ENCODE measurements at places on chromosomes 2 and 18. TPM values are rescaled to one million over a fixed set of nuclear protein-coding genes. Genes with fewer than 3 reads are reported as not detected.

DNA sequence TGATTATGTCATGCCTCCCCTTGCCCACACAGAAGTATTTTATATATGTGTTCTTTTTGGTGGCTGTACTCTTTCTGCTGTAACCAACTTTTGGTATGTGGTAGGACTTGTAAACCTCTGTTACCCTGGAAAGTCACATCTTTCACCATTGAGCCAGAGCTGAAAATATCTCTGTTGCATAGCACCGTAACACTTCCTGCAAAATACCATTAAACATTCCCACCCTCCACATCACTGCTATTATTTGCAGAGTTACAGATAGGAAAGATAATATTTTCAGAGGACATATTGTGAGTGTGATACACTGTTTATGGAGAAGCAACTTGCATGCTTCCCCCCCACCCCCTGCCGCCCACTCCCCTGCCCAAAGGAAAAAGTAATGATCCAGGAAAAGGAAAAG, 44.8 kb downstream of the CAB39 start:
- DNase-seq, result peak; percentile 64

Gene ATP5F1A
- 609 TPM for total RNA-seq

Gene FTCDNL1
- total RNA-seq, result 1.5 TPM

- no peak for DNase-seq
Observed at GRCh38 chr2:143123911-143124310, 5.3 kb upstream of the ARHGAP15 start.

Gene TMEFF2
- total RNA-seq, result 4.7 TPM

DNA sequence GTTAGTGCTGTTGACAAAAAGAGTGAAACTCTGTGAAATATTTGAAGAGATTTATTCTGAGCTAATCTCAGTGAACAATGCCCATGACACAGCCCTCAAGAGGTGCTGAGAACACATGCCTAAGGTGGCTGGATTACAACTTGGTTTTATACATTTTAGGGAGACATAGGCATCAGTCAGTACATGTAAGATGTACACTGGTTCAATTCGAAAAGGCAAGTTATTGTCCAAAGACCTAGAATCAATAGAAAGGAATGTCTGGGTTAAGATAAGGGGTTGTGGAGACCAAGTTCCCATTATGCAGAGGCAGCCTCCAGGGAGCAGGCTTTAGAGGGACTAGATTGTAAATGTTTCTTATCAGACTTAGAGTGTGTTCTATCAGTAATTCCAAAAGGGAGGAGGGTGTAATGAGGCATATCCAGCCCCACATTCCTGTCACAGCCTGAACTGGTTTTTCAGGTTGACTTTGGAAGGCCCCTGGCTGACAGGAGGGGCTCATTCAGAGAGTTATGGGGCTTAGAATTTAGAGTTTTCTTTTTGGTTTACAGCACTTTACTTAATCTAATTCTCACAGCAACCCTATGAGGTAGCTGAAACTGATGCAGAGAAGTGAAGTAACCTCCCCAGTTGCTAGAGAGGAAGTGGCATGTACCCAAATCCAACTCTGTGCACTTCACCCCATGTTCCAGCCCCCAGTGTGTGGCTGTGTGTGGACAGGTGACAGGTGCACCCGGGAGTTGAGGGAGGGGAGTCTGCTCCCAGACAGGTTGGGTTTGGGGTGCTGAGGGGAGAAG, 28.3 kb upstream of the ASAP2 start:
- DNase-seq, result peak; percentile 69

DNA sequence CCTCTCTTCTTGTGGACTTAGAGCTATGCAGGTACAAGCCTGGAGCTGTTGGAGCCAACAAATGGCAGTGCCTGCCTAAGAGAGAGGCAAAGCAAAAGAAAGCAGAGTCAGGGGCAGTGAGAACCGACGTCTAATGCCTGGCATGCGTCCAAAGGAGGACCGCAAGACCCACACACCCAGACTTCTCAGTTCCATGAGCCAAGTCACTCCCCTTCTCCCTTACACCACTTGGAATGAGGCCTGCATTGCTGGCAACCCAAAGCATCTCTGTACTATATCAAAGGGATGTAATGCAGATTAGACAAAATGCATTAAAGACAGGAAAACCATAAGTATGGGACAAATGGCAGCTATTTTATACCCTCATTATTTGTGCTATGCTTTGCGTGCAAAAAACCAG, 49.9 kb upstream of the RNU4ATAC start:
- DNase-seq, result peak; percentile 98

DNA sequence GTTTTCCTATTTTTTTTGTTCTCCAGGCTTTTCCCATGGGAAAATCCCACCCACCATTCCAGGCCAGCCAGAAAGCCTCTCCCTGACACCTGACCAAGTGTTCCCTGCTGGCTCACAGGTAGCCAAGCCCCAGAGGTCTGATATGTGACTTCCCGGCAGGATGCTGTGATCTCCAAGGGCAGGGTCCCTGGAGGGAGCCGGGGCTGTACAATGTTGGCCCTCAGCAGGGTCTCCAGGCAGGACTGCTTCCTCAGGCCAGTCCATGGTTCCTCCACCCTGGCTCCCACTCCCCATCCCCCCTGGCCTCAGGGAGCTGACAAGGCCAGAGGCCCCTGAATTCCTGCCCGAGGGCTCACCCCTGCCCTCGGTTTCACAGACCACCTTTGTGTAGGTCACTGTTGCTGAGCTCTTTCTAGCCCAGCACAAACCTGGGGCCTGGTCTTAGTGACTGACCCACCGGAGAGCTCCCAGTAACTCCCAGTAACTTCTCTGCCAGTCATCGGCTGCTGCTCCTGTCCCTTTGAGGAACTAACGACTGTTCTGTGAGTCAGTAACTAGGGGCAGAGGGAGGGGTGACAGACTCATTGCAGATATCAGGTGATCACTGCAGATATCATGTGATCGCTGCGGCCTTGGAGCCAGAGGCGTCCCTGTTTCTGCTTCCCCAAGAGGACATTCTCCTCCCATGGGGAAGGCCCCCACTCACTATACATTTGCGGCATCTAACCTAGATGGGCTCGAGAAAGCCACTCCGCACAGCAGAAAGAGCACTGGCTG, 38.7 kb downstream of the SDC1 start:
- DNase-seq, result peak; percentile 27

Gene ANKRD62
- total RNA-seq, result not detected

GRCh38 chr2:13156916-13157315, 440.2 kb downstream of the TRIB2 start:
- no peak for DNase-seq

- no peak for DNase-seq
Observed at GRCh38 chr2:216508229-216508628, 9.6 kb downstream of the RPL37A start.

- DNase-seq, result no peak
Observed at GRCh38 chr2:11944311-11944710, 197.9 kb downstream of the LPIN1 start.

GRCh38 chr2:206092297-206092696, 6.3 kb upstream of the INO80D start:
- DNase-seq, result no peak

Gene IL1B
- not detected for total RNA-seq

Gene KCNK3
- total RNA-seq, result not detected

DNA sequence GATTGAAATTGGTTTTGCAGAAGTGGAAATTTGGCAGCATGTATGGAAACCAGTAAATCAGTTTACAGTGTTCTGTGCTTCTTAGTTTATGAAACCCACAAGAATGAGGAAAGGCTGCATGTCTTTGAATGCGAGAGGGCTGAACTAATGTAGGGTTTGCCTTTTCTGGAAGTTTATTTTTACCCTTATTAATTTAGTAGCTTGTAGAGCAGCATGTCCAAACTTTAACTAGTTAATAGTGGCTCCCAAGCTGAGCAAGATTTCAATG, 50.4 kb downstream of the LDLRAD4 start:
- peak; percentile 2 for DNase-seq

DNA sequence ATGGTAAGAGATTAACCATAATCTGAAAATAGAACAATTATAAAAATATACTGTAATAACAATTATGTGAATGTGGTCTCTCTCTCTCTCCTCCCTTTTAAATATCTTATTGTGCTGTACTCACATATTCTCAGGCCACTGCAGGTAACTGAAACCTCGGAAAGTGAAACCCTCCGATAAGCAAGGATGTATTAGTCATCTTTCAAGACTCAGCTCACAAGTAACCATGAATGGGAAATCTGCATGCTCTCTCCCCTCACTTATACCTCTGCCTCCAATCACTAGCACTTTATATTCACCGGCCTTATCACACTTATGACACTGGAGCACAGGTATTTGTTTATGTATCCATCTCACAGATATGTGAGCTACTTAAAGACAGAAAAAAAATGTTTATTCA, 139.7 kb downstream of the LRP2 start:
- DNase-seq, result no peak

GRCh38 chr2:216696751-216697560, 1.6 kb upstream of the IGFBP5 start:
- DNase-seq, result peak; percentile 60

GRCh38 chr18:75408554-75409506, 18.7 kb downstream of the SMIM21 start:
- DNase-seq, result peak; percentile 94

Gene WNT10A
- total RNA-seq, result not detected

GRCh38 chr2:217976301-217976700, 26.5 kb downstream of the TNS1 start:
- no peak for DNase-seq

Gene CAMKMT
- total RNA-seq, result 15.0 TPM

GRCh38 chr18:8730080-8730827, 24.9 kb downstream of the MTCL1 start:
- DNase-seq, result peak; percentile 93

DNA sequence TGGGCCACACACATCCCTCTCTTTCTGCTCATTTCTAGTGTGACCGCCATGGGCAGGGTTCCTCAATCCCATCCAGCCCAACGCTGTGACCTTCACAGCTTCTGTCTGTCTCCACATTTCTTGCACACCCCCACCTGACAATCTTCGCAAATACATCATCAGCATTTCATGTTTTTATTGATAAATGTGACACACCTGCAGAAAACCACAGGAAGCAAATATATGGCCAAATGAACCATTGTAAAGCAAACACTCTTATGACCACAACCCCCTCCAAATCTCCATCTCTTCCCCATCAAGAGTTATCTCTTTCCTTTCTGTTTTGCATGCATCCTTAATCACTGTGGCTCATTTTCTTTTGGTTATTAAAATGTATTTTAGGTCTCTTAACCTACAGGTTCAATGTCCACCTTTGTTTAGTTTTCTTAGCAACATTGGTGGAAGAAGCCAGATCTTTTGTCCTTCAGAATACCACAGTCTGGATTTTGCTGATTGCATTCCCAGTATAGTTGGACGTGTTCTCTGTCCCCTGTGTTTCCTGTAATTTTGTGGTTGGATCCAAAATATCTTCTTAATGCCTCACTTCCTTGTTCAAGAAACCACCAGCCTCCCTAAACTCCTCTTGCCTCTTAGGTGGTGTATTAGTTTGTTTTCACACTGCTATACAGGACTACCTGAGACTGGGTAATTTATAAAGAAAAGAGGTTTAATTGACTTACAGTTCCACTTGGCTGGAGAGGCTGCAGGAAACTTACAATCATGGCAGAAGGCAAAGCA, 9.8 kb upstream of the NCK2 start:
- DNase-seq, result peak; percentile 63

DNA sequence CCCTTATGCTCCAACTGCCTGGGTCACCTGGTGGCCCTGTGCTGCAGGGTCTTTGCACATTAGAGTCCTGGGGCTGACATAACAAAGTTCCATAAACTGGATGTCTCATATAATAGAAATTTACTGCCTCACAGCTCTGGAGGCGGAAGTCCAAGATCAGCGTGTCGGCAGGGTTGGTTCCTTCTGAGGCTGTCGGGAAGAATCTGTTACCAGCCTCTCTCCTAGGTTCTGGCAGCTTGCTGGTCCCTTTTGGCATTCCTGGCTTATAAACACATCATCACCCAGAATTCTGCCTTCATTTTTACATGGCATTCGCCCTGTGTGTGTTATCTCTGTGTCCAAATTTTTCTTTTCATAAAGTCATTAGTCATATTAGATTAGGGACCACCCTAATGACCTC, 170.5 kb downstream of the NDUFA10 start:
- DNase-seq, result peak; percentile 2

DNA sequence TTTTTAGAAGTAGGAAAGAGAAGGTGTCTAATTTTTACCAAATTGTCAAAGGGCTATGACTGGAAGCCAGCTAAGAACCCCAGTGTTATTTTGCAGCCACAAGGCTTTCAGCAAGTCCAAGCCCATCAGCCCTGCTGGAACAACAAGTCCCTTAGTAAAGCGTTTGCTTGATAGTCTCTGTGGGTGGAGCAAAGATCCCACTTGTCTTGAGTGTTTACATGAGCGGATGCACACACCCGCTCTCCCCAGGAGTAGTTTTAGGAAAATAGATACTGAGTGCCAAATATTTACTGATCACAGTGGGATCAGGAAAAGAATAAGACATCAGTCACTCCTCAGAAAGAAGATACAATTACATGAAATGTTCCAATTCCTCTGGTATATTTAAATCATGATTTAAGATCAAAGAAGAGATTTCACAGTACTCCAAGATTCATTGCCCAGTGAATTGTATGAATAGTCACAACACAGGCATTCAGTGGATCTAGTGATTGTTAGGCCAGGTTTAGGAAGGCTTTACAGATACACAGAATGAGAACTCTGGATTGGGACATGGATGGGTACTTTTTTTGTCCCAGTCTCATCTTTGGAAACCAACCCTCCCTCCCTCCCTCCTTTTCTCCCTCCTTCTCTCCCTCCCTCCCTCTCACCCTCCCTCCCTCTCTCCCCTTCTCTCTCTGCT, 514.9 kb downstream of the PTPRM start:
- no peak for DNase-seq

- no peak for DNase-seq
Observed at GRCh38 chr18:58669731-58670378, 1.4 kb upstream of the MALT1 start.

DNA sequence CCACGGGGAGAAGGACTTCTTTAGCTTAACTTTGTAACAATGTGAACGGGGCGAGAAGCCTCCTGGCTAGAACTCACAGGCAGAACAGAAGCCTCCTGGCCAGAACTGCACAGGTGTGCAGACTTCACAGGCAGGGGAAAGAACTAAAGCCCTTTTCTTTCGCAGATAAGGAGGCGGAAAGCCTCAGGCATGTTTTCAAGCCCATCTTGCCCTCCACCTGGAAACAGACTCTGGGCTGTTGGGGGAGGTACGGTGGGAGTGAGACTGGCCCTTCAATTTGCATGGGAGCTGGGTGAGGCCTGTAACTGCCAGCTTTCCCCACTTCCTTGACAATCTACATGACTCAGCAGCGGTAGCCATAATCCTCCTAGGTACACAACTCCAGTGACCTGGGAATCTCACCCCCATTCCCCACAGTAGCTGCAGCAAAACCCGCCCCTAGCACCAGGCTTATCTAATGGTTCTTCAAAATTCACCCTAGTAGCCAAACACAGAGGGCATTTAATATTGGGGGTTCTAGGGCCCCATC, 22.9 kb upstream of the ABCA12 start:
- DNase-seq, result no peak

GRCh38 chr2:235950473-235950809, 217.7 kb downstream of the GBX2 start:
- no peak for DNase-seq

DNA sequence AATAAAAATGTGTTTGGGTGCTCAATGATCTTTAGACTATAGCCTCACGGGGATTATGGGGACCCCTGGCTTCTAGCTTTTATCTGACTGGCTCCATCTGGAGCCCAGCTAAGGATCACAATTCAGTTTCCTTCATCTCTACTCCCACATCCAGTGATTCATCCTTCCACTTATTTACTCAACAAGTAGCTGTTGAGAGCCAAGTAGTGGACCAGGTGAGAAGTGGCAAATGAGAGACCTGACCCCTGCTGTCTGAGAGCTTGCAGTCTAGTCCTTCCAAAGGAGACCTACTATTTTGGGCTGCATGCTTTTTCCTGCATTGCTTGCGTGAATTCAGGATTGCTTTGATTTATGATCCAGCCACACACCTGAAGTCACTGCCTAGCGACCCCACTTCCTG, 10.7 kb upstream of the DSG3 start:
- DNase-seq, result no peak

Gene RPRM
- not detected for total RNA-seq

Data from fibroblast of the aortic adventitia (primary cell).